Astrocyte of the hippocampus (primary cell): ENCODE measurements at places on chromosomes 12 and 14.

DNA sequence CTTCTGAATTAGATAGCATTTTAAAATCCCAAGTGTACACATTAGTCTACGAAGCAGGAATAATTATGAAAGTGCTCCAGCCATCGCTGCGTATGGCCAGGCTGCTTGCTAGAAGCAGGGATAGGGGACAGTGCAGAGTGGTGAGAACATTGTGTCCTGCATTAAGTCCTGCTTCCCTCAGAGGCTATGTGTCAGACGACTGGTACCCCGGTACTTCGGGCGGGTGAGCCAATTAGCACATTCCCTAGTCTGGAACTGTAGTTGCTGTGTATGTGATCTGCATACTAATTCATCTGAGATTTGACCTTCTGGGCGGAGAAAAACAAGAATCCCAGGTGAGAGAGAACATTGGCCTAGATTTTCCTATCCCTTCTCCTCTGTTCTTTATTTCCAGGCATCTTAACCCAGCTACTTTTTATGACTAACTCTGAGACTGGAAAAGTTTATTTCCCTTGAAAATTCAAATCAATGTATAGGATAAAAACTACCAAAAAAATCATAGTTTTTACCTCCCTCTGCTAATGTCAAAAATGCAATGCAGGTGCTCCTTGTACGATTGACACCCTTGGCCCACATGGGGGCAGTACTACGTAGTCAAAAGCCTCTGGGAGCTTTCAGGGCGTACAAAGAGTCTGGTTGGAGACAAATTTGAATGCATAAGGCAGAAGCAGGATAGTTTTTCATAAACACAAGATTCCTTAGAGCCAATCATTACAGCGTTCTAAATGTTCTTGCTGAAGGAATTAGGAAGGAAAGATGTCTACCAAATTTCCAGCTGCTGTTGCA lies 764.3 kb downstream of the NOVA1 start:
- peak; percentile 76 for DNase-seq

DNA sequence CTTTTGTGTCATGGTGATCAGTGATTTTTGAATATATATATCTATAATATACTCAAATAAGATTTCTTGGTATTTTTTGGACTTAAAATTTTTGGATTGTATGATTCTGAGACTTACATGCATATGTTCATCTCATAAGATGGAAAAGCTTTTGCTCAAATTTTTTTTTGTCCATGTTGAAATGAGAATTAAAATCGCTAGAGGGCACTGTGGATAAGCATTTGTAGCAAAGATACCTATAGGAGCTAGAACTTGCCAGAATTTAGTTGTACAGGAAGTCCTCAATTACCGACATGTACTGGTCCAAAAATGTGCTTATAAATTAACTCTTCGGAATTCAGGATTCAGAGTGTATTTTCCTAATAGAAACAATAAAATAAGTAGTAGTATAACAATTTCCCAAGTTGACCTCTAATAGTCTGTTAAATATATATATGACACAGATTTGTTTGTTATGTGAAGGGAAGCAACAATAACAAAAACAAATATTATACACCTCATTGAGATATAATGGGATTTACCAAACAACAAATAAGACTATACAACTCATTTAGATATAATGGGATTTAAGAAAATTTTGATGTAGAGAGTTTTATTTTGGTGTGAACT lies 179.6 kb downstream of the TMEM117 start:
- DNase-seq, result peak; percentile 66

DNA sequence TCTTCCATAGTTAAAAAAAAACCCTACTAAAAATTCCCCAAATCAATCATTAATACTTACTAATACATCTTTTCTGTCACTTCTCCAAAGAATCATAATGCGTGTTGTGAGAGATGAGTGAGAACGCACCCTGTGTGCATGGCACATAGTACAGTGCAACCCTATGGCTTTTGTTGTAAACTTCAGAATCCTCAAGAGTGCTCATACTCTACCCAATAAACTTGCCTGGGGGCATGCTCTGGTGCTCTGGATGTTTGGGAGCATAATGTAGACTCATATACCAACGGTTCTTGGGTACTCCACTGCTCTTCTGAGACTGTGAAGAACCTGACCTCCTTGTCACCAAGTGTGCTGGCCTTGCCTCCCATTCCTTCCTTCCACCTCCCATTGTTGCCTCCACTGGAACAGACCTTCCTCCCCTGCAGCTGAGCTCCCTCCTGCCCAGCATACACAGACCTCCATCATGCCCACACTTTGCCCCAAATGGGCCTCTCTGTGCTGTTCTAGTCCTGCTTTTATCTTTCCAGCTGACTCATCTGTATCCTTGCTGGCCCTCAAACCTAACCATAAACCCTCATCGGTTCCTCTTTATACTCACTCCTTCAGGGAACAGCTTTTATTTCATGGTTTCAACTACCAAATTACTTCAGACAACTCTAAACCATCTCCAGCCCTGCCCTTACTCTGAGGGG lies 8.9 kb downstream of the DCP1B start:
- no peak for DNase-seq

DNA sequence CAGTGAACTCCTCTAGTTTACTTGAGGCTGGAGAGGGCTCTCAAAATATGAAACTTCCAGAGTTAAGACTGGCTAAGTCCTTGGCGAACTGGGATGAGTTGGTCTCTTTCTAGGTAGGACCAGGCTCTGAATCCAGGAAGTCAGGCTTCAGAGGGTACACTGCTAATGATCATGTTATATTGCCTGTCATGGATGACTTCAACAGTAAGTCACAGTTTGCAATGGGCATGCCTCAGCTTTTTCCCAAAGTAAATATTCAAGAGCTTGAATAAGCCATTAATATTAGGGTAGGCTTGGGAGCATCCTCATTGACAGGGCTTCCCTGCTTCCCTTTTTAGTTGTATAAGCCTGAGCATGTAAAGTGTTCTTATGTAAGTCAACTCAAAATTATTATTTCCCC lies 61.7 kb upstream of the PTHLH start:
- no peak for DNase-seq

GRCh38 chr12:60259225-60259624 lies 663.4 kb downstream of the SLC16A7 start:
- DNase-seq, result no peak

DNA sequence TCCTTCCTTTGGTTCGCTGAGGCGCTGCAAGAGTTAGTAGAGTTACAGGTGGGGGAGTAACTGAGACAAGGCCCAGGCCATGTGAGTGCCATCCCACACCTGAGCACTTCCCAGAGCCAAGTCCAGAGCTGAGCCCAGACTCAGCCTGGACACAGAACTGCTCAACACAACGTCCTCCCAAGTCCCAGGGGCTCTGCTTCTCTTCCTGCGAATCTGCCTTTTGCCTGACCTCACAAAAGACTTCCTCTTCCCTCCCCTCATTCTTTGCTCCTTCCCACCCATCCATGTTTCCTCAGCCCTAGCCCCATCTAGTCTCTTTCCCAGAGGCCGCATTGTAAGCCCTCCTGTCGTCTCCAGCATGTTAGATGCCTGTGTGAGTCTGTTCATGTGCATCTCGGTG lies 16.6 kb upstream of the MCRS1 start:
- DNase-seq, result no peak

DNA sequence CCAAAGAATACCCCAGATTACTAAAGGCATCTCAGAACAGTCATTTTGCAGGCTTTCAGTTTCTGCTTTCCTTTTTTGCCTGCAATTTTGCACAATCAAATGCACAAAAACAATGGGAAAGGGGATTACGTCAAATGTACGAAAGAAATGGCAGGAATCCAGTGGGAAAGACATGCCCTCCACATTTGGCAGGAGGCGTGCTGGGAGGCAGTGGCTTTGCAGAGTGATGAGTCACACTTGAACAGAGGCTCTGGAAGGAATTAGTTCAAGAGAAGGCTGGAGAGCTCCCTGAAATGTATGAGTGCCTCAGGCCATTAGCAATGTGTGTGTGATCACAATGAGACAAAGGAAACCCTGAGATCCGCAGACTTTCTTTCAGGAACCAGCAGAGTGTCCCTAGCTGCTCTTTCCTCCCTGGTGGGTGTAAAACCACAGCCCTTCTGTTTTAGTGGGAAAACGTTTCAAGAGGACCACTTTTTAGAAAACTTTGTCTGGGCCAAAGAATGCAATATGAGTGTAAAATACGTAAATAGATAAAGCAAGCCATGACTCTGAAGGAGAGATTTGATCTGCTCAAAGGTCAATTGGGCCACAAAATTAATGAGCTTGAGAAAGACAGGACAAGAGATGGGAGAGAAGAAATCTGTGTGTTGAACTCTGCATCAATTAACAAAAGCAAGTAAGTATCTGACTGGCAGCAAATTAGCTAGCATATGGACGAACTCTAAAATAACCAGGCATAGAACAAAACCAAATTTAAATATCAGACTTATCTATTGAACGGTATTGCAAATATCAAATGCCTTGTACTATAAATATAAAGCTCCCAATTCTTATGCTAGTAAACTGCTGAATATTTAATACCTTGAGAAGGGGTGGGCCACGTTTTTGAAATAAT lies 155.4 kb upstream of the PDE3A start:
- peak; percentile 99 for DNase-seq

DNA sequence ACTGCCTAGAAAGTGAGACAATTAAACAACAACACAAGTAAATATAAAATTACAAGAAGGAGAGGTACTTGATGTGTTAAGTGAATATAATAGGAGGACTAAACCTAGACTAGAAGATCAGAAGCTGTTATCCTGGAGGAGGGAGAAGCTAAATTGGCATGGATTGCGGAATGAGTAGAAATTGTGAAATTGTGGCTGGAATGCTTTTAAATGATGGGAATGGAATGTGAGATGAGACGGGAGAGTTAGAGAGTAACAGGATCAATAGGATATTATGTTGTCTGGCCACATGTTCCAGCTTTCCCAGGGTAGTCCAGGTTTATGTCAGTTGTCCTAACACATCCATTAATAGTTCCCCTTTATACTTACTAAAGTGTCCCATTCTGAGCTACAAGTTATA lies 44.0 kb upstream of the CPNE8 start:
- DNase-seq, result no peak

GRCh38 chr14:78091361-78091760 lies 78.8 kb upstream of the NRXN3 start:
- no peak for DNase-seq

DNA sequence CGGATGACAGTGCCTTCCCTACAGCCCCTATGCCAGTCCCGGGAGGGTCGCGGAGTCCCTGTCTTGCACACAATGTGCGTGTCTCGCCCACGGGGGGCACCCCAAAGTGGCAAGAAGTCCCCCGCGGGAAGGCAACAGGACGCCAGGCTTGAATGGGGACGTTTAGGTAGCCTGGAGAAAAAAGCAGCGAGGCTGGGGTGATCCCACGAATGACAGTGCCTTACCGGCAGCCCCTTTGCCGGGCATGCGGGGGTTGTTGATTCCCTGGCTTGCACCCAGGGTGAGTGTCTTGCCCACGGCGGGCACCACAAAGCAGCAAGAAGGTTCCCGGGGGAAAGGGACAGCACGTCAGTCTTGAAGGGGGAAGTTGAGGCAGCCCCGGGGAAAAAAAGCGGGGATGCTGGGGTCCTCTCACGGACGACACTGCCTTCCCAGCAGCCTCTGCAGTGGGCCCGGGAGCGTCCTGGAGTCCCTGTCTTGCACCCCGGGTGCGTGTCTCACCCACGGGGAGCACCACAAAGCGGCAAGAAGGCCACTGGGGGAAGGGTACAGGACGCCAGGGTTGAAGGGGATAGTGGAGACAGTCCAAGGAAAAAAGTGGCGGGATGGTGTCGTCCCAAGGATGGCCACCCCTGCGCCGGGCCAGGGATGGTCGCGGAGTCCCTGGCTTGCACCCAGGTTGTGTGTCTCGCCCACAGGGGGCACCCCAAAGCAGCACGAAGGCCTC lies 156.8 kb upstream of the ALG10B start:
- no peak for DNase-seq

- DNase-seq, result no peak
Observed at GRCh38 chr12:59234391-59234790, 314.1 kb upstream of the LRIG3 start.

- DNase-seq, result peak; percentile 59
Observed at GRCh38 chr14:51219473-51220448, 20.3 kb upstream of the TMX1 start.

- peak; percentile 79 for DNase-seq
Observed at GRCh38 chr14:75242546-75243273, 35.9 kb upstream of the FOS start.

DNA sequence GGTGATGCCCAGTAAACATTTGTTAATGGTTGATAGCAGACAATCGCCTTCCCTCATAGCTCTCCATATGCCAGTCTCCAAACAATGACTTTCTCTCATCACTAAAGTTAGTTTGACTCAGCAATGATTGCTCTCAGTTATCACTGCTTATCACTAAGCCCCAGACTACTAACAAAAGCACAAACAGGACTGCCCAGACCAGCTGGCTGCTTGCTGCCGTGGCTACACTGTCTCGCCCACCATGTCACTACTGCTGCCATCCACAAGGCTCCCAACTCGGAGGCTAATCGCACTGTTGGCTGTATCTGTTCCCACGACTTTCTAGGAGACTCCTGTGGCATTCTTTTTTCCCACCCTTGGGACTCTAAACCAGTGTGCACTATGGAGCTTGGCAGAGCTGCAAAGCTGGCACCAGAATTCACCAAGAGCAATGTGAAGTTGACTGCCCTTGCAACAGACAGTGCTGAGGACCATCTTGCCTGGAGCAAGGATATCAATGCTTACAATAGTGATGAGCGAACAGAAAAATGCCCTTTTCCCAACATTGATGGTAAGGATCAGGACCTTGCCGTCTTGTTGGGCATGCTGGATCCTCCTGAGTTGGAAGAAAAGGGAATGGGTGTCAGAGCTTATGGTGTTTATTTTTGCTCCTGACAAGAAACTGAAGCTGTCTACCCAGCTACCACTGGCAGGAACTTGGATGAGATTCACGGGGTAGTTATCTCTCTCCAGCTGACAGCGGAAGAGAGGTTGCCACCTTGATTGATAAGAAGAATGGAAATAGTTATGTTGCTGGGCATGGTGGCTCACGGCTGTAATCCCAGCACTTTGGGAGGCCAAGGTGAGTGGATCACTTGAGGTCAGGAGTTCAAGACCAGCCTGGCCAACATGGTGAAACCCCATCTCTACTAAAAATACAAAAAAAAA lies 27.1 kb upstream of the NR2C1 start:
- DNase-seq, result no peak

- no peak for DNase-seq
Observed at GRCh38 chr14:72614891-72615415, 278.9 kb downstream of the DPF3 start.

GRCh38 chr12:65010437-65010836 lies 110.7 kb downstream of the WIF1 start:
- DNase-seq, result no peak

DNA sequence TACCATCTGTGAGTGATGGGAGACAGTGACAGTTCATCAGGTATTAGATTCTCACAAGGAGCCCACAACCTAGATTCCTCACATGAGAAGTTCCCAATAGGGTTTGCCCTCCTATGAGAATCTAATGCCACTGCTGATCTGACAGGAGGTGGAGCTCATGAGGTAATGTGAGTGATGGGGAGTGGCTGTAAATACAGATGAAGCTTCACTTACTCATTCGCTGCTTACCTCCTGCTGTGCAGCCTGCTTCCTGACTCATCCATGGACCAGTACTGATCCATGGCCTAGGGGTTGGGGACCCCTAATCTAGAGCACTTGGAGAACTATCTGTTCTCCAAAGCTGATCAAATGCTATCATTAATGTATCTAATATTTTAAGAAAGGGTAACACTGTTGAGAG lies 17.7 kb downstream of the CLEC2D start:
- DNase-seq, result peak; percentile 17

- DNase-seq, result no peak
Observed at GRCh38 chr12:49557917-49558215, 10.1 kb downstream of the MCRS1 start.
